NCI-H187 treated with DMSO at 0.1 percent for 48 hours (cell line): ENCODE measurements at places on chromosomes 7 and 10.

- no peak for DNase-seq
Measured at GRCh38 chr7:15580604-15581351, 19.0 kb upstream of the AGMO start.

DNA sequence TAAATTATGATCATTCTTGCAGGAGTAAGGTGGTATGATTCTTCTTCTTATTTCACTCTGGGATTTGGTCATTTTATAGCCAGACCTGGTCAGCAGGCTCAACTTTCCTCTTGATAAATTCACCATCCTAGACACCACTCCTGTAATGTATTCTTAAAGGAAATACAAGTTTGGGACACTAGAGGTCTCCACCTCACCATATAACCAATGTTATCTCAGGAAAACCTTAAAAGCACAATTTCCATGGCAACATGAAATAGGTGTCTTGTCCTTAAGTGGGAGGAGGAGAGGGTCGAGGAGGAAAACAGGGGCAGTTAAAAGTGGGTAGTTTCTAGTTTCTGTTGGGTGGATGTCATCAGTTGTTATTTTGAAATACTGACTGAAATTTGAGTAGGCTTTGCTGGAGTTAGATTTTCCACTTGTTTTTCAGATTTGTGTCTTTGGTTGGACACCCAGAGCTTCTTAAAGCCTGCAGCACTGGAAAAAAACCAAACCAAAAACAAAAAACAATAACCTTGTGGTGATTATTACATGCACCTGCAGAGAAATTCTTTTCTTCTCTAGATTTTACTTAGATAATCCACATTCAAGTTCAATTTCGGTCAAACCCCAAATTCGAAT lies 163.1 kb downstream of the PRKCQ start:
- no peak for DNase-seq

DNA sequence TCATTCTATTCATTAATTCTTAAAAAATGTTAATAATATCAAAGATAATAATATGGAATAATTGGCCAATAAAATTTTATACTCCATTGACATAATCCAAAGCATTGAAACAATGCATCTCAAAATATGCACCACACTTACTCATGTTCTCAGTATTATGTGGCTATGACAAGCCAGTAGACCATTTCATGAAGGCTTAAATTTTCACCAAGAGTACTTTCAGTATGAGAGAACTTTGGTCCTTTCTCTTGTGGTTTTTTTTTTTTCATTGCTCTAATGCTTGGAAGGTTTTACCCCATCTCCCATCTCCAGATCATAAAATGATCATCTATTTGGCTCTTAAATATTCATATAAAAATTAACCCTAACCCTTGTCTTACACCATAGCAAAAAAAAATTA lies 45.5 kb upstream of the TMEM140 start:
- DNase-seq = no peak

GRCh38 chr10:99375426-99375825 lies 46.3 kb downstream of the CNNM1 start:
- no peak for DNase-seq

DNA sequence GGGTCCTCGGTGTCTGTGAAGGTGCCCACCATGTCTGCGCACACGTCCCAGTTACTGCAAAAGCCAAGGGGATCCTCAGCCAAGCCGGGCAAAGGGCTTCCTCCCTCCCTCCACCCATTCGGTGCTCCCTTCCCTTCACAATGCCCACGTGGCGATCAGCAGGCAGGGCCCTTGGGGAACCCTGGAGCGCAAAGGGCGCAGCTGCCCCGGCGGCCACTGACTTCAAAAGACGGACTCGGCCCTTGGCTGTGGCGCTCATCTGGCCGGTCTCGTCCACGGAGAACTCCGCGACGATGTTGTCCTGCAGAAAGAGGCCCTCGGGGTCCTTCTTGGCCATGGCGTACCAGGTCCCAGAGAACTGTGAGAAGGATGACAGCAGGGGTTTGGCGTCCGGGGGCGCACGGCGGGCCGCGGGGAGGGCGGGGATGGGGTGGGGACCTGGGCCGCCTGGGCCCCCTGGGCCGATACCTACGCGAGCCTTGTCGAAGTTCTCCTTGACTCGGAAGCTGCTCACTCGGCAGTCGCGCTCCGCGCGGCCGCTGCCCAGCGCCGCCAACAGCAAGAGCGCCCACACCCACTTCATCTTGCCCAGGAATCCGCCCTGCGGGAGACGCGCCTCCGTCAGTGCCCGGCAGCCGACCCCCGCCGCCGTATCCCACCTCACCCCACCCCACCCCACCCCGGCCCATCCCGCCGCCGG lies 439 bp downstream of the RBP4 start:
- no peak for DNase-seq

DNA sequence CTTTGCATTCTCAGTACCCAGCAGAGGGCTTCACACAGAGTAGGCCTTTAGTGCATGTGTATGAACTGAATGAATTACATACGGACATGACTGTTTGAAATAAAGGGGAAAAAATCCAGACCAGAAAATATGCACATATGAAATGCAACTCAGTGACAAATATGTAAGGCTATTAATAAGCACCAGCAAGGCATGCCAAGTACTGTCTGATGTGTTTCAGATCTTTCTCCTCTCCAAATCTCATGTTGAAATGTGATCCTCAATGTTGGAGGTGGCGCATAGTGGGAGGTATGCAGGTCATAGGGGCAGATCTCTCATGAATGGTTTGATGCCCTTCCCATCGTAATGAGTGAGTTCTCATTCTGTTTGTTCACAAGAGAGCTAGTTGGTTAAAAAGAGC lies 87.3 kb upstream of the TOMM7 start:
- no peak for DNase-seq

GRCh38 chr7:123998921-123999320 lies 33.9 kb downstream of the TMEM229A start:
- DNase-seq = no peak

DNA sequence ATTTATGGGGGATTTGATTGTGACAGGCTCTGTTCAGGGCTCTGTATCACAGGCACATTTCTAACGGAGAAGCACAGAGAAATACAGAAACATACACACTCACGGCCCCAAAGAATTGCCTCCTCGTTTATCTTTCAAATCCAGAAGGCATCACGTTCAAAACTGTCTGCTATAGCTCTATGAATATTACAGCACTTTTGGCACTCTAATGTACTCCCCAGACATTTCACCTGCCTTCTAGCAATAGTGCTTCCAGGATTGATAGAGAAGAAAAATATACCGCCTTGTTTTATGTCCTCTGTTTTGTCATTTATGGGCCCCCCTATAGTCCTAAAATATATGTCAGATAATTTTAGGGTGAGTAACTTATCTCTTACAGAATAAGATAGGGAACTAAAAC lies 947.5 kb downstream of the ANKRD7 start:
- DNase-seq = no peak

GRCh38 chr7:115379321-115379720 lies 457.4 kb downstream of the MDFIC start:
- no peak for DNase-seq

DNA sequence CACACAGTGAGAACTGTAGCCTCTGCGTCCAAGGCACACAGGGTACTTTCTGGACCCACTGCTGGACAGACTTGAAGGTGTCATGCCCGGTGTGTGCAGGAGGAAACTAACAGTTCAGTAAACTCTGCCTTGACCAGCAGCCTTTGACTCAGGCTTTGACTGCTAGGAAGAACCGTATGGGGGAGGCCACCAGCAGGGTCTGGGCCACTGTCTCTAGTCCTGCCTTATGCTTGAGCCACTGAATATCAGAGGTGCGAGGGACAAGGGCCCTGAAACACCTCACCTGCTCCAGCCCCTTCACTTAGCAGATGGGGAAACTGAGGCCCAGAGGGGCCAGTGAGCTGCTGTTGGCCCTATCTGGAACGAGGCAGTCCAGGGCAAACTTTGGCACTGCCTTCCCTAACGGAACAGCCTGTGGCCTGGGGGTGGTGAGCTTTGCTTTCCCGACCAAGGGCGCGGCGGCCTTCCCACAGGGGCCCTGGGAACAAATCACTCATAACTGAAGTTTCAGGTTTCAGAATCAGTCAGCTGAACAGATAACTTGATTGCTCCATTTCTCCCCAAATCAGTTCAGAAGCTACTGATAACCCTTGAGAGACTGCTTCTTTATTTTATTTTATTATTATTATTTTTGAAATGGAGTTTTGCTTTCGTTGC lies 130.0 kb downstream of the FAM53B start:
- no peak for DNase-seq

GRCh38 chr7:25054819-25055519 lies 70.1 kb downstream of the CYCS start:
- no peak for DNase-seq

DNA sequence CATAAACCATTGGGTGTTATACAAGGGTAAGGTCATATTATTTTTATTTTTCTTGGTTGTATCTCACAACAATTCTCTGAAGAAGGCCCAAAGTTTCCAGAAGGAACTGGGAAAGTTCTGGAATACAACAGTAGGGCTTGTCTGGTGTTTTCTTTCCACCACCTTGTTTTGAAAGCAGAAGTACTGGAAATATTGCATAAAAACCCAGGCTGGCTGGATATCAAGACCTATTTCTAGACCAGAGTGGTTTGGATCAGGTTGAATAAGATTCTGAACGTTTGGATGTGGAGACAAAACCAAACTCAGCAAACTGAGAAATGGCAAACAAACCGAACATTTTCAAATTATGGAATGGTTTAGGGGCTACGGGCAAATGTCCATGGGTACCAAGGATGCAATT lies 182.6 kb upstream of the FZD8 start:
- no peak for DNase-seq

DNA sequence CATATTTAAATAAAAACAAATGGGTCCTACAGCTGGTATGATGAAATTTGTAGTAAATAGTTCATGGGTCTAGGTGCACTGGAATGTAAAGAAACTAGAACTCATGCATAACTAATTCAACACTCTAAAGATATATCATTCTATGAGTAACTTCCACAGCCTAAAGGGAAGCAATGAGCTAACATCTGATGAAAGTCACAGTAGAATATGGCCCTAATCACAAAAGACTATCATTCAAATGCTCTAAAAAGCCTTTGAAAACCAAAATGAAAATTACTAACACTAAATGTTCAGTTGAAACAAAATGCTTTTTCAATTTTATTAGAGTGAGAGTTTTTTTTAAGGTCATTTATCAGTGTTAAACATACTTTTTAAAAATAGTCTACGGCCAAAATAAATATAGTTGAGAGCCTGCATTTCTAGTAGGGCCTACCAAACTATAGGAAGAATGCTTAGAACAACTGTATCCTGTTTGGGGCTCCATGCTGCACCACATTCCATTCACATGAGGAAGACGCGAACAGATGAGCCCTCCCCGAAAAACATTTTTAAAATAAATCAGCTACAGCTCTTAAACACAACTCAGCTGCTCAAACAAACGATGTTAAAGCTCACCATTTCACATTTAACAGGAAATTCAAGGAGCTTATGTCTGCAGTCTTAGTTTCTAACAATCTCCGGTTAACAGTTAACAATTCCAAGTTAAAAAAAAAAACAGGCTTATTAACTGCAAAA lies 134.5 kb downstream of the NRBF2 start:
- DNase-seq = no peak

- DNase-seq = no peak
Measured at GRCh38 chr7:64626083-64626469, 39.9 kb upstream of the ZNF107 start.

DNA sequence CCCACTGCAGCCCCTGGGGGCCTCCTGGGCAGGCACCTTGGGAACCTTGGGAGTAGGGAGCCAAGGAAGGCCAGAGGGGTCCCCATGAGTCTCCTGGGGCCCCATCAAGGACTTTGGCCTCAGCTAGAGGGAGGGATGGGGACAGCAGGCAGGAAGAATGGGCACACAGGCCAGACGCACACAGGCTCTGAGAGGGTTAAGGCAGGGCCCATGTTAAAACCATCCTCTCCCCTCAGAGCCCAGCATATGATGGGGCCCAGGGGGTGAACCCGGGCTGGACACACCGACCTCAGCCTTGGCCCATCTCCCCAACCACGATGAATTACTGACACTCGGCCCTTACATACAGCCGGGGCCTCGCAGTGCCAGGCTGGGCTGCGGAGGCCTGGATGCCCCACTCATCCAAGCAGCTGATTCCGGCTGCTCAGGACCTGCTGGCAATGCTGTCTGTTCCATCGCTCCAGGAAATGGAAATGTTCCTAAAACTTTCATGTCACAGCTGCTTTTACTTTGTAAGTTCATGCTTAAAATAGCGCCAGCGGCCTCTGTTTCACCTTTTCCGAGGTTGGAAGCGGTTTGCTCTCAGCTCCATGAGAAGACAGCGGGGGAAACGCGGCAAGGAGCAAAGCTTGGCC lies 17.3 kb upstream of the INPP5A start:
- no peak for DNase-seq

DNA sequence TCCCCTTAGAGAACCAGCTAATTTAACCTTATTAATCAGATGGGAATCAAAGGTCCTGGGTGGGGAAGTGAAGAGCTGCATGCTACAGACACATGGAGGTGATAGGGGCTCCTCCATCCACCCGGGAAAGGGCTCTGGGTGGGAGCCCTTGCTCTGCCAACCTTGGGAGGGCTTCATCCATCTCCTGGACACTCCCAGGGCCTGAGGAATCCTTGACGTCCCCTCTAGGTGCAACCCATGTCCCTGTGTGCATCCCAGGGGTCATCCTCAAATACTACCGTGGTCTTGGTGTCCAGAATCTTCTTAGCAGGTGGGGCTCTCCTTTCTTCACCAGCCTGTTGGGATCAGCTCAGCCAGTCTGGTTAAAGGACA lies 55.4 kb upstream of the IGFBP3 start:
- DNase-seq = no peak

- DNase-seq = no peak
Measured at GRCh38 chr7:47142169-47142866, 439.6 kb downstream of the TNS3 start.

- DNase-seq = no peak
Measured at GRCh38 chr10:3066317-3067117, 831 bp upstream of the PFKP start.

DNA sequence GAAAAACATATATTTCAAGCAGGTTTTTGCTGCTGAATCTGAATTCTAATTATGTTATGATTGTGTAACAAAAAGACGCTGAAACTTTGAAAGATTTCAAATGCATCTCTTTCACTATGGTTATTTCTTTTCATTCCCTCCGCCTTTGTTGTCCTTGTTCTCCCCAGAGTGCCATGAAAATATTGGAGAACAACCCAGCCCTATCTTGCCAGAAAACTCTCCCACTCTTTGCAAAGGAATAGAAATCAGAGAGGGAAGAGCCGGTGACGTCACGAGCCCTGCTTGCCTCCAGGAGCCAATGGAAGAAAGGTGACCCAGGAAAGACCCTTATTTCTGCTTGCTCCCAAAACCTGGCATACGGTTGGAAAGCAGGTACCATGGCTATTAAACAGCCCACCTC lies 3.4 kb downstream of the GFRA1 start:
- no peak for DNase-seq

GRCh38 chr7:90326500-90326899 lies 5.4 kb upstream of the FAM237B start:
- DNase-seq = no peak
